Activated CD8-positive, alpha-beta T cell treated with anti-CD3 and anti-CD28 coated beads for 36 hours (primary cell): ENCODE measurements at places on chromosomes 5 and 9. TPM values are rescaled to one million over a fixed set of nuclear protein-coding genes. Genes with fewer than 3 reads are reported as not detected.
A peak's percentile ranks its signal among the peaks of the same experiment; 100 is the strongest.

- no peaks in the 10 kb centered on the region for H3K4me1 ChIP-seq
- H3K27ac ChIP-seq = no peak overlapping the region
- peaks cover 25% of the 10 kb centered on the region for H3K27me3 ChIP-seq
- no peak for DNase-seq
Observed at GRCh38 chr5:115320515-115320914, 24.1 kb upstream of the CCDC112 start.

- H3K27ac ChIP-seq = peak overlapping the region; percentile 99
- H3K27me3 ChIP-seq = peaks cover 1% of the 10 kb centered on the region
- peak overlapping the region; percentile 90 for H3K4me3 ChIP-seq
- DNase-seq = no peak
- peaks cover 20% of the 10 kb centered on the region for H3K4me1 ChIP-seq
Observed at GRCh38 chr5:42995360-42995751, 44.8 kb downstream of the ANXA2R start.

- H3K4me1 ChIP-seq = no peaks in the 10 kb centered on the region
- DNase-seq = no peak
- no peak overlapping the region for H3K27ac ChIP-seq
- no peak overlapping the region for H3K4me3 ChIP-seq
- peaks cover 24% of the 10 kb centered on the region for H3K27me3 ChIP-seq
Observed at GRCh38 chr5:35066260-35066795, 18.6 kb upstream of the AGXT2 start.

GRCh38 chr5:116492016-116492623, 82.5 kb downstream of the SEMA6A start:
- DNase-seq = peak; percentile 41
- no peak overlapping the region for H3K27ac ChIP-seq
- no peaks in the 10 kb centered on the region for H3K27me3 ChIP-seq
- H3K4me1 ChIP-seq = peaks cover 14% of the 10 kb centered on the region

Gene FGD3
- 43.5 TPM for total RNA-seq

Gene PIK3R1
- total RNA-seq = 55.4 TPM

Gene MYOT
- not detected for total RNA-seq

Gene CNOT8
- 84.4 TPM for total RNA-seq
